Inflammatory macrophage treated with lipopolysaccharide for 1 hour (primary cell): ENCODE measurements at places on chromosomes 16 and 17.

GRCh38 chr17:64202683-64203344, 60.2 kb downstream of the TEX2 start:
- DNase-seq: peak; percentile 64

DNA sequence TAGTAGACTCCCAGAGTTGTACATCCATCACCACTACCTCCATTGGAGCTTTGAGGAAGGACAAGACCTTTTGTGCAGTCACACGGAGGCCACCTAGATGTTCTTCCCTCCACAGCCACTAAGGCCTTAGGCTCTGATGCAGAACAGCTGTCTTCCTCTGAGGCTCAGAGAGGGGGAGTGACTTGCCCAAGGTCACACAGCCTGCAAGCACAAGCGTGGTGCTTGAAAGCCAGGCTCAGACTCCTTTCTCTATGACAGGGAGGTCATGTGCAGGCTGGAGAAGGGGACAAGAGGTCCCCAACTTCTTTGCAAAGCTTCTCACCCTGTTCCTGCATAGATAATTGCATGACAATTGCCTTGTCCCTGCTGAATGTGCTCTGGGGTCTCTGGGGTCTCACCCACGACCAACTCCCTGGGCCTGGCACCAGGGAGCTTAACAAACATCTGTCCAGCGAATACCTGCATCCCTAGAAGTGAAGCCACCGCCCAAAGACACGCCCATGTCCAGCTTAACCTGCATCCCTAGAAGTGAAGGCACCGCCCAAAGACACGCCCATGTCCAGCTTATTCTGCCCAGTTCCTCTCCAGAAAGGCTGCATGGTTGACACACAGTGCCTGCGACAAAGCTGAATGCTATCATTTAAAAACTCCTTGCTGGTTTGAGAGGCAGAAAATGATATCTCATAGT, 12.7 kb downstream of the SCGB1C2 start:
- no peak for DNase-seq

- DNase-seq: no peak
These were observed 9.2 kb upstream of the HEXD start for GRCh38 chr17:82408938-82409318.

DNA sequence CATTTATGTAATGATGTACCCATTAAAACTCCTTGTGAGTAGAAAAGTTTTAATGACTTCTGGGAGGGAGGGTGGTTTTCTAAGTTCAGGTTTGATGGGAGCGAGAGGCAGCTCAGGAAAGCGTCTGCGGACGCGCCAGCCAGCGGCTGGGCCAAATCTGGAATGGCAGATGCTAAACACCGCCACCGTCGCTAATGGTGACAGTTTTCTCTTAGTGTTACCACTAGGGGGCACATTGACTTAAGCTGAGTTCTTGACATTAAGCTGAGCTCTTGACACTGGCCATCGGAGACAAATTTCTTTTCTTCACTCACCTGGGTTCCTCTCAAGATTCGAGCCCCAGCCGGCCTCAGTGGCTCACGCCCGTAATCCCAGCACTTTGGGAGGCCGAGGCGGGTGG, 6.7 kb downstream of the TRPV1 start:
- peak; percentile 57 for DNase-seq

DNA sequence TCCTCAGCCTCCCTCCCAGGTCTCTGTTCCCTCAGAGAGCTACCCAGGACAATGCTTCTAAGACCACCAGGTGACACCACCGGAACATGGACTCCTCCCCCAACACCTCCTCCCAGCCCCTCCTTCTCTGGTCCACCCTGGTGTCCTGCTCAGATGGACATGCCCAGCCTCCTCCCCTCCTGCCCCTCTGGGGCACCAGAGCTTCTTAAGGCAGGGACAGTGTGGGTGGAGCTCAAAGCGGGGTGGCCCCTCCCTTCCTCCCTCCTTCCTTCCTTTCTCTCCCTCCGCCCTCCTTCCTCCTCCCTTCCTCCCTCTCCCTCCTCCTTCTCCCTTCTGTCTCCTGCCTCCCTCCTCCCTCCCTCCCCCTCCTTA, 22.7 kb downstream of the TRPV3 start:
- DNase-seq: no peak

DNA sequence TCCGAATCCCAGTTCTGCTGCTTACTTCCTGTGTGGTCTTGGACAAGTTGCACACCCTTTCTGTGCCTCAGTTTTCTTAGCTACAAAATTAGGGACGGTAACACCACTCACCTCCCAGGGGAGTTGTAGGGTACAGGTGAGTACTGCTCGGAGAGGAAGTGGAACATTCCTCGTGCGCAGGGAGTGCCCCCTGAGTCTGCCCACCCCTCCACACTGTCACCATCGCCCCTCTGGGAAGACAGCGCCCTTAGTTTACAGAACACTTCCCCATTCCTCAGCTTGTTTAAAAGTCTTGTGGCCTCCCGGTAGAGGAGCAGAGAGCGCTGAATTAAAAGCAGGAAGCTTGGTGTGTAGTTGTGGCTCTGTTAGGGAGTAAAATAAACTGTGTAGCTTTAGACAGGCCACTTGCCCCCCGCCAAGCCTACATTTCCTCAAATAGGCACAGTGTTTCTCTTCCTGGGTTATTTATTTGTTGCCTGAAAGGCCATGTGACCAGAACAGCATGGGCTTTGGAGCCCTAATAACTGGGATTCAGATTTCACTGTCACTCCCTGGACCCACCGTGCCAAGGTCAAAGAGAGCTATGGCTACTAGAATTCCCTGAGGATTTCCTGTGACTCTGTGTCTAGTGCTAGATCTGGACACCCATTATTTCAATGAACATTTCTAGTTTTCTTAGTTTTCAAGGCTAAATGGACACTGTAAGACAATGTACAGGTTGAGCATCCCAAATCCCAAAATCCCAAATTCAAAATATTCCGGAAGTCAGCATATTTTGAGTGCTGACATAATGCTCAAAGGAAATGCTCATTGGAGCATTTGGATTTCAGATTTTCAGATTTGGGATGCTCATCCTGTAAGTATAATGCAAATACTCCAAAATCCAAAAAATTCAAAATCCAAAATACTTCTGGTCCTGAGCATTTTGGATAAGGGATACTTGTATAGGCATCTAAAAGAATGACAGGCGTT, 372.5 kb downstream of the SNX29 start:
- DNase-seq: peak; percentile 22

DNA sequence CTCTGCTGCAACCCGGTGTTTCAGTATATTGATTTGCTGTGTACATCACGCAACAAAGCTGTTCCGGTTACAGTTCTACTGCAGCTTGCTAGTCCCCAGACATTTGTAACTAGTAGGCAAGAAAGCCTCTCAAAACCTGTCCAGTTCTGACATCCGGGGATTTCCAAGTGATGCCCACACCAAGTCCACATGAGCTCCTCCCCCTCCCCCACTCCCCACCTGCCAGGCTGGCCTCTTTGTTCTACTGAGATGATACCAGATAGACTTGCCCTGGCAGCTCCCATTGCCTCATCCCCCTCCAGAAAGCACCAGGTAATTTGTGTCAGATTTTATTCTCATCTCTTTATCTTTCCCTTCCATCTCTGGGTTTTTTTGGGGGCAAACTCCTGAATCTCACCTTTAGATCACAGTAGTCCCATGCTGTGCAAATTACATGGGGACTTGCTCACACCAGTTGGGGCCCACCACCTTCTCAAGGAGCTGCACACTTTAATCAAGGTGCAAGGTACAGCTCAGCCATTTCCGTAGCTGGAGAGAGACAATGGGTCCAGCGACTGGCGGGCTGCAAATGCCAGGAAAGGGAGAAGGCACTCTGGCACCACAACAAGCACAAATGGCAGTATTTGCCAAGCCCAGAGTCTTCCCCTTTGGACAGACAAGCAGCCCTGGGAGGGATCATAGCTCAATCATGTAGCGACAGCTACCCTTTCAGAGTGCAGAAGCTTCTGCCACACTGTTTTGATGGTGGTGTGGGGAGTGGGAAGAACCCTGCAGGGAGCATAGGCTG, 183.1 kb downstream of the CYLD start:
- no peak for DNase-seq

DNA sequence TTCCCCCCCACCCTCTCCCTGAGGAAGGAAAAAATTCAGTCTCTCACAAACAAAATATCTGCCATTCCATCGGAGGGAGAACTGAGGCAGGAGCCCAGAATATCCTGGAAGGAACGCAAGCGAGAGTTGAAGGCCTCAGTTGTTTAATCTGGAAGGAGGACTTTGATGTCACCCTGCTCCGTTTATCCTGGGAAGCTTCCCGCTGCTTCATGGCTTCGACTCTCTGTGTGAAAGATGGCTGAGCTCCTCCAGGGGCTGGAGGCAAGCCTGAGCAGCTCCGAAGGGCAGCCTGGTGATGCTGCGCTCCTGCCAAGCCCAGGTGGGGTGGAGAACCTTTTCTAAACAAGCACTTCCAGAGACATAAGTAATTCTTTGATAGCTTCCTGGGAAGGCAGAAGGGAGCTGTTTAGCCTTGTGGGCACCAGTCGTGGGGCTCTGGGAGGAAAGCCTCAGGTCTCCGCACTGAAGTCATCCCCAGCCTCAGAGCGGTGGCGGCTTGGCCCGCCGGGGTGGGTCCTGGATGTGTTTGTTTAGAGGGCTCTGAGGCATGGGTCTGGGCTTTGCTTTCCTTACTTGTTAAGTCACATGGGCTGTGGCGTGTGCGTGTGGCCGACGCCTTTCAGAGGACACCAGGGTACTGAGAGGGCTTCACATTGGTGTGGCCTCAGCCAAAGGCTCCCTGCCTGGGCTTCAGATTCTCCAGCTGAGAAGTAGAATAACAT, 7.9 kb downstream of the NKD1 start:
- DNase-seq: no peak
